ENCODE measurements at places on chromosomes 2 and 18. TPM values are rescaled to one million over a fixed set of nuclear protein-coding genes. Genes with fewer than 3 reads are reported as not detected.
A peak's percentile ranks its signal among the peaks of the same experiment; 100 is the strongest.

DNA sequence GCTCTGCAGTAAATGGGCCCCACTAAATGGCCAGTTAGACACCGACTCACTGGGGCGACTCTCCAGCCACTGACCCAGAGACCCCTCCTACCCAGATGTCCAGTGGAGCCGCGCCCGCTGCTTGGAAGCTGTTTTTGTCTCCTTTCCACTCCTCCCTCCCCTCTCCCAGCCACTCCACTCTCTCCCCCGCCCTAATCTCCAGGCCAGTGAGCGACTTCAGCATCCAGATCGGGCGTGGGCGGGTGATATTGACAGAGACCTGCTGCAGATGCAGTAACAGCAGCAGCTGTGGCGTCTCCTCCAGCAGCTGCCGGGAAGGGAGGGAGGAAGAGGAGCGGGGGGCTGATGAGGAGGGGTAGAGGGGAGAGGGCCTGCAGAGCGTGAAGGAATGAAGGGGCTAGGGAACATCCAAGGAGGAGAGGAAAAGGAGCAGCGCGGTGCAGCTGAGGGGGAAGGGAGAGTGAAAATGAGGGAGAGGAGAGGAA is at the start of gene SCN7A:
Gene SCN7A (minus strand): TSS at position 110 of the 485 bp plus-strand sequence. CDS start 16,553 bp downstream, outside the sequence.
- peak; percentile 54 for DNase-seq

Gene IL36B
- total RNA-seq: not detected

DNA sequence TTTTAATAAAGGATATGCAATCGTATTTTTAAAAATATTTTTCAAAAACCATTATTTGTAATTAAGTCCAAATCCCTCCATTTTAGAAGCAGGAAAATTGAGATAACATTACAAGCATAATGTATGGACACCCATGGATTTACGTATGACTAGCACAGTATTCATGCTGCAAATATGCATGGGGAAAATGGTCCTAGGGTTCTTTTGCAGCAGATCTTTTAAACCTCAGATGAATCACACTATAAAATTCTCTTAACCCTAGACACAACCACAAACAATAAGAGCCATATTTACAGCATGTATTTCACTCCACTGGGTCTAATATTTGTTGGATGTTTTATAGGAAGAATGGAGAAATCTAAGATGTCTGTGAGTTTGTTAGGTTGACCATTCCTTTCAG is 453.4 kb downstream of the TGIF1 start:
- peak; percentile 95 for DNase-seq

DNA sequence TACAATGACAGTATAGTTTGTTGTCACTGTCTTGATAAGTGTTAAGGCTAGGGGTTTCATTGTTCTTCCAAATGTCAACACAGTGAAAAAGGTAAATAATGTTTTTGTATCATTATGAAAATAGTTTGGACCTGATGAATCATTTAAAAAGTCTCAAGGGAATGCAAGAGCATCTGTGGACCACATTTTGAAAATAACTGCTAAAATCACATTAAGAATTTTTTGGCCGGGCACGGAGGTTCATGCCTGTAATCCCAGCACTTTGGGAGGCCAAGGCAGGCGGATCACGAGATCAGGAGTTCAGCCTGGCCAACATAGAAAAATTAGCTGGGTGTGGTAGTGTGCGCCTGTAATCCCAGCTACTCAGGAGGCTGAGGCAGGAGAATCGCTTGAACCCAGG is 10.3 kb downstream of the SCN1A start:
- no peak for DNase-seq

DNA sequence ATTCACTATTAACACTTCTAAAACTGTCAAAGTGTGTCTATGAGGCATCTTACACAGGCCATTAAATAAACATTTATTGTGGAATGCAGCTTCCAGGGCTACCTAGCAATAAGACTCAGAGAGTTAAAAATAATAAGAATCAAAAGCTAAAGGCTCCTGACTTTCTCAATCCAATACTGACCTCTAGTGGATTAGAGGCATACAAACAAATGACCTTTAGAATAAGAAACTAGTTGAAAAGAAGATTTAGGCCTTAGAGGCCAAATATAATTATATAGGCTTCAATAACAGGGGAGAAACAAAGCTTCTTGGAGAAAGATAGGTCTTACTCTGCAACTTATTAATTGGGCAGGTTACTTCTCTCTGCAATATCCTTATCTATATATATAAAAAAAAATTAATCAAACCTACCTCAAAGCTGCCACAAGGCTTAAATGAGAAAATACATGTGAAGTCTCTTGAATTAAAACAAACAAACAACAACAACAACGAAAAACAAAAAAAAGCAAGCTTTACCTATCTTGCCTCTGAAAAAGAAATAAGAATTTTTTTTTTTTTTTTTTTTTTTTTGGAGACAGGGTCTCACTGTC is 246.1 kb downstream of the EXOC6B start:
- DNase-seq: peak; percentile 39

DNA sequence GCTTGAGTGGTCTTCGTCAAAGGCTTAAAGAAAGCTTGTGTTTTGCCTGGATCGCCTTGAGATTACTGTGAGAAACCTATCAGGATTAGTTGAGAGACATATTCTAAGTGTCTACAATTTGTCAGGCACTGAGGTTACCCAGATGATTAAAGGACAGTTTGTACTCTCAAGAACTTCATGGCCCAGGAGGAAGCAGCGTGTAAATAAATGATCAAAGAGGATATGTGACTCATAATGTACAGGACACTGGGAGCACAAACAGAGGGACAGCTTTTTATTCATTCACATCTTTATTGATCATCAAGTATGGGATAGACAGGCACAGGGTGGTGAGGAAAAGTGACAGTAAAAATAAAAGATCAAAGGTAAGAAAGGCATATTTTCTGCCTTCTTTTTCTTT is 152.6 kb upstream of the FSHR start:
- DNase-seq: no peak

DNA sequence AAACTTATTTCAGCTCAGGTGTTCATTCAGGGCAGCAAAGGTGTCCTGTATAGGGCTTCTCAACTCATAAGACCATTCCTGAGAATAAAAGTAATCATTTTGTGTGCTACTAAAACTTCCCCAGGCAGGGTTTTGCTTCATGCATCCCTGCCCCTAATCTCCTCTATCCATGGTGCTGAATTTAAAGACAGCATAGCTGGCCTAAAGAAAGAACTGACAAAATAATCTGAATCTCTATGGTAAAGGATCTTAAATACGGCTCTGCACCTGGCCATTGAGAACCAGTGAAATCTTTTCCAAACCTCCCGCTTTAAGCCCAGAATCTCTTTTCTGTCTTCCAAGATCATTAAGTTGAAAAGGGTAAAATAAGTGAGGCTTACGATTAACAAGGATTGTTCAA is 292.1 kb upstream of the KLHL29 start:
- no peak for DNase-seq

- DNase-seq: no peak
Measured at GRCh38 chr18:25531207-25531606, 179.2 kb upstream of the ZNF521 start.

Data from astrocyte (in vitro differentiated cells and primary cell).